ENCODE measurements at places on chromosomes 7 and 10.

DNA sequence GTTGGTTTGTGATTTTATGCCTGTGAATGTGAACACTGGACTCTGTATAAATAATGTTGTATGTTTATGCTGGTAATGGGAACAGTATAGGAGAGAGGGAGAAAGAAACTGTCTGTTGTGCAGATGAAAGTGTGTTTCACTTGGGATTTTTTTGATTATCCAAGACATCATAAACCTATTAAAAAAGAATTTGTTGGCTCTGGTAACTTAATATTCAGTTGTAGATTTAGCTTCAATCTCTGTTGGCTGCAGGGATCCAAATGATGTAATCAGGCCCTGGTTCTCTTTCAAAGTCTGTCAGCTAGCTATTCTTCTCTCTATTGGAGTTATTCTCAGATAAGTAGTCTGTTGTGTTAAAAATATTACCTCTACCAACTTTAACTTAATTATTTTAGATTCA is 168.8 kb upstream of the RHOBTB1 start:
- no peak for DNase-seq

GRCh38 chr7:54060643-54061042 is 481.5 kb upstream of the VSTM2A start:
- DNase-seq = no peak

GRCh38 chr7:118202061-118202460 is 18.1 kb downstream of the LSM8 start:
- DNase-seq = no peak

DNA sequence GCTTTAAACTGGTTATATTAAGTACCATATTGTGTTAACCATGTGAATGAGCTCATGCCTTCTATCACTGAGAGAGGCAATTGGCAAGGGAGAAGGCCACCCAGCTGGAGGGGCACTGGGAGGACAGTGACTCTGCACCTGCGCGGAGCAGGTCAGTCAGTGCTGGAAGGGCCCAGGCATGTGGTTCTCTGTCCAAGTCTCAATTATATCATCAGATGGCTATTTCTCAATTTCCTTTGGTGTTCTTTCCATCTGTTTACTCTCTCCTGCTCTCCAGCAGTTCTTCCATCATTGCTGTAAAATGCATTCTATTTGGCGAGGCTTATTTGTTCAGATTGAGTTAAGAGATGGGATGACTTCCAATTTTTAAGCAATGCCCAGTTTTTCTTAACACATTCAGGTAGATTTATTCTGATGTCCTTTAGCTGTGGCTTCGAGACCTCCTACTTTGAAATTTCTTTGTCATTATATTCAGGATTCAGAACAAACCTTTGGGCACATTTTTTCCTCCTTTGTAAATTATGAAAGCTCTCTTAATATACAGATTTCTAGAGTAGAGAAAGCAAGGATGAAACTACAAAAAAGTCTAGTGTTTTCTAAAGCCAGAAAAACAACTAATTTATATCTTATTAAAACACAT is 159.3 kb downstream of the BMPER start:
- DNase-seq = no peak

GRCh38 chr10:120971671-120972070 is 120.5 kb downstream of the WDR11 start:
- no peak for DNase-seq

Measured in fibroblast of skin of right biceps (primary cell).